NCI-H1105 (cell line): ENCODE measurements at places on chromosomes 12 and 14.

GRCh38 chr12:59736786-59737185 lies 141.0 kb downstream of the SLC16A7 start:
- DNase-seq: no peak

- DNase-seq: no peak
These were observed 173.4 kb upstream of the NTF3 start for GRCh38 chr12:5258498-5258897.

GRCh38 chr14:49598189-49598484 lies 603 bp upstream of the LRR1 start:
- DNase-seq: no peak

GRCh38 chr12:51496895-51497294 lies 72.3 kb downstream of the SLC4A8 start:
- no peak for DNase-seq

DNA sequence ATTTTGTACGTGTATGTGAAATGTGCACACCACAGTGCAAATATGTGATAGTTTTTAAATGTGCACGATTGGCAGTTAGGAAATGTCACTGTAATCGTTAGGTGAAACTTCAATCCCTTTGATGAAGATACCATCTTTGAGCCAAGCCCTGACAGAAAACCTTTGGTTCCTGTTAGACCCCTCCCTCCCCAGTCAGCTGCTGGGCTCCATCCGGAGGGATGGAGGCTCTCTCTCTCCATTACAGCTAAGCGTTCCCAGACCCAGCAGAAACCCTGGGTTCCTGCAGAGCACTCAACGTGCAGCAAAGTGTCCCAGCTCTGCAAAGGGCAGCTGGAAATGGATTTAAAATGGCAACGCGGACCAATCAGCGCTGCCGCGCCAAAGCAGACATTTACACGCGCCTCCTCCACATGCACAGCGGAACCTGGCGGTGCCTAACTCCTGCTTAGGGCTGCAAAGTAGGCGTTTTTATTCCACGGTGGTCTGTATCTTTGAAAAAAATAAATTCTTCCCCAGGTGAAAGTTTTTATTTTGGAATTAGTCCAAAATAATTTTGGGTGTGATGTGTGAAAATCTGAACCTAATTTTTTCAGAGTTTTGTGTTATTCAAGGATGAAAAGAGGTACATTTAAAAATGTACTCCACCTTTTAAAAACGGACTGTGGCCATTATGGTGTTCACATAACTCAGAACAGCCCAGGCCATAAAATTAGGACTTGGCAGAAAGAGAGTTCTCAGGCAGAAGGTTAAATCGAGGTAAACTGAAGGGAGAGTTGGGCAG lies 1.4 kb upstream of the HMGA2 start:
- DNase-seq: no peak

GRCh38 chr12:41917938-41918341 lies 226.7 kb downstream of the GXYLT1 start:
- no peak for DNase-seq
